ENCODE measurements at places on chromosomes 16 and 17. TPM values are rescaled to one million over a fixed set of nuclear protein-coding genes. Genes with fewer than 3 reads are reported as not detected.

The OR4D1 gene
- total RNA-seq = not detected

The C17orf67 gene
- total RNA-seq = 1.3 TPM

The KCNH4 gene
- total RNA-seq = 0.36 TPM

The EVI2B gene
- not detected for total RNA-seq

The MED1 gene
- 27.5 TPM for total RNA-seq

Data from A549 treated with AZD2906 at 1 μM for 4 hours (cell line).